ENCODE measurements at places on chromosomes 7 and 10.

DNA sequence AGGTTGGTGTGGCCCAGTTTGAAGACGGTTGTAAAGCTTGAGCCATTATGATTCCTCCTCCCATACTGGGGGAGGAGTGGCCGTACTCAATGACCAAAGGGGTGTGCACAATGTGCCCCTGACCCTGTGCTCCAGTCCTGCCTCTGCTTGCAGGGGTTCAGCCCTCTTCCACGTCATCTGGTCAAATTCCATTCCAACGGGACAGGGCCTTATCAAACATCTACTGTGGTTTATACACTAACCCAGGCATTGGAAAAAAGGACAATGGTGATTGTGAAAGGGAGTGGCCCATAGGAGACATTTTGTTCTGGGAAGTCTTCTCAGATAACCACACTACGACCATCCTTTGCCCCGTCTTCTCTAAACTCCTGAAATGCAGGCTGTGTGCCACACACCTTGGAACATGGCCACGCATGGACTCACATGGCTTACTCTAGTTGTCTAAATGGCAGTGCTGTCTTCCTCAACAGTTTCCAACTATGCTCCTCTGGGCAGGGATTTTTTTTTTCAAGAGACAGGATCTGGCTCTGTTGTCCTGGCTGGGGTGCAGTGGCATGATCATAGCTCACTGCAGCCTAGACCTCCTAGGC is 103.0 kb downstream of the JCAD start:
- no peak for DNase-seq

DNA sequence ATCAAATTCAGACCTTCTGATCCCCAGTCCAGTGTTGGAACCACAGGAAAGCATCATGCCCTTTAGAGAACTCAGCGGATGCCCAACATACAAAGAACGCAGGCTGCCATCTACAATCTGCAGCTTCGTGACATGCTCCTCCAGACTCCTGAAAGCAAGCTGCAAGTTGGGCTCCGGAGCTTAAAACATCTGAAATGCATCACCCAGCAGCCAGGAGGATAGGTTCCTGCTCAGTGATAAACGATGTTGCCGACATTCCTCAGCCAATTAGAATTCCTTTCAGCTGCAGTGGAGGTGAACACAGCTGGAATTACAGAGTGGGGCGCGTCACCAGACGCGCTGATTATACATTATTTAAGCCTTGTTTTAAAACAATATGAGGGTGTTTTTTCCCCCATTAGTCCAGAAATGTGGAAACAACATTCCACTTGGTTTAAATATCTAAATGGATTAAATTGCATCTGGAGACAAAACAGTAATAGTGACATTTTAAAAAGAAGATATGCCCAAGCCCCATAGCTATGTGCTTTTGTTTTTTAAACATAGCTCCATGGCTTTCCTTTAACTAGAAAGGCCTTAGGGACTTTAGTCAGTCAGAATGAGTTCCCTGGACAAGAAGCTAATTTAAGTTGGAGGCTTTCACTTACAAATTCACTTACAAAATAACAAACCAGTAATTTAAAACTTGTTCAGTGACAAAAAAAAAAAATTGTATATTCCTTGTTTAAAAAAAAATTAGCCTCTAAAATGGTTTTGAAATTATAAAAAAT is 6.3 kb downstream of the SMURF1 start:
- DNase-seq, result no peak

- DNase-seq, result peak; percentile 70
Measured at GRCh38 chr10:36725581-36726520, 399.5 kb upstream of the ANKRD30A start.

DNA sequence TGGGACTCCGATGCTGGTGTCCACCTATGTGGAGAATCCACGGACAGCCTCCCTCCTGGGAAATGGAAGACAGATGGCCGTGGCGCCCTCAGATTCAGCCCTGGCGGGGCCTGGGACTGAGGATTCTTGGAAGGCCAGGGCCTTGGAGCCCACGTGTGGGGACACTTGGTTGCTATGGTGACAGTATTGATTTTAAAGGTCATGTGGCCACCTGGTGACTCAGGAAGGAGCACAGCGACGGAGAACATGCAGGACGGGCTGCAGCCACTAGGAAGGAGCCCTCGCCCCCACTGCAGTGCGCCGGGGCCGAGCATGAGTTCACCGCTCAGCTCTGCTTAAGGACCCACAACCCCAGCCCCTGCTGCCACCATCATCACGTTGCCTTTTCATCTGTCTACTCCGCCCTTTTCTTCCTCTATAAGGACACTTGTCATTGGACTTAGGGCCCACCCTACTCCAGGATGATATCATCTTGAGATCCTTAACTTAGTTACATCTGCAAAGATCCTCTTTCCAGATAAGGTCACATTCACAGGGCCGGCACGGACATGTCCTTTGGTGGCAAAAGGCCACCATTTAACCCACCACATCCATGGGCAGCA is 3.7 kb upstream of the STK32C start:
- no peak for DNase-seq

DNA sequence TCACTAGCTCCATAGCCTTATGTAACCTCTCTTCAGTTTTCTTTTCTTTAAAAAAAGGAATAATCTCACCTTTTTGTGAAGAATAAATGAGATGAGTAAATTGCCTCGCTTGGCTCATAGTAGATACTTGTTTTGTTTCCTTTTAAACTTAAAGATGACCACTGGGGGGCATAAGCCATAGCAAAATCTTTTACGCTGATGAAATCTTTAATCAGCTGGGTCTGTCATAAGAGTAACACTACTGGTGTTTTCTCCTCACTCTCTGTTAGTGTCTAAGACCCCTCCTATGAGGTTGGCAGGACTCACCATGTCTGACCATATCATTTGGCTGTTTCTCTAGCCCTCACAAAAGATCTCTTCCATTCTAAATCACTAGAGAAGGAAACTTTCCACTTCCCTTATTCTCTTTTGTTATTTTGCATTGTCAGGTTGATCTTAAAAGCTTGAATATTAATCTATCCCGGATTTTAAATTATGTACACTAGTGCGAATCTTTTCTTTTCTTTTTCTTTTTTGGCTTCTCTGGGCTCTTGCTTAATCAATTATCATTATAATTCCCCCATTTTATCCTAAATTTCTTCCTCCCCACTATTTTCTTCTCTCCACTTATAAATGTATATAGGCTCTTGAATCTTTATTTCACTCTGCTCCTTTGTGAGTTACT is 12.5 kb downstream of the STAG3 start:
- DNase-seq, result no peak

- DNase-seq, result no peak
Measured at GRCh38 chr7:145224775-145225174, 388.9 kb upstream of the TPK1 start.

- no peak for DNase-seq
Measured at GRCh38 chr7:108653526-108653925, 83.9 kb downstream of the DNAJB9 start.
